T-cell (primary cell): ENCODE measurements at places on chromosomes 16 and 17.

DNA sequence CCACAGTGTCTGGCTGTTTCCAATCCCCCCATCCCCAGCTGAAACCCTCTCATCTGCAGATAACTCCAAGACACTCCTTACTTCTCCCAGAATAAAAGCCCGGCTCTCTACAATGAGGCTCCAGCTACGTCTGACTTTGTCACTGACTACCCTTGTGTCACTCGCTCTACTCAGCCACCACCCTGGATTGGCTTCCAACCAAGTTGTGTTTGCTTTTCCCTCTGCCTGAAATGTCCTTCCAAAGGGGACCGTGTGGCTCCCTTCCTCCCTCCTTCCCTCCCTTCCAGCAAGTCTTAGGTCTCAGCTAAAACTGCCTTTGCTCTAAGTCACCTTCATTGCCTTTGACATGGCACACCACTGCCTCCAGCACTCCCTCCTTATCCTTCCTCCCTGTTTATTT, 42.8 kb downstream of the CDH1 start:
- DNase-seq: no peak

GRCh38 chr17:74805591-74805991, 29.4 kb upstream of the NAT9 start:
- DNase-seq: no peak

DNA sequence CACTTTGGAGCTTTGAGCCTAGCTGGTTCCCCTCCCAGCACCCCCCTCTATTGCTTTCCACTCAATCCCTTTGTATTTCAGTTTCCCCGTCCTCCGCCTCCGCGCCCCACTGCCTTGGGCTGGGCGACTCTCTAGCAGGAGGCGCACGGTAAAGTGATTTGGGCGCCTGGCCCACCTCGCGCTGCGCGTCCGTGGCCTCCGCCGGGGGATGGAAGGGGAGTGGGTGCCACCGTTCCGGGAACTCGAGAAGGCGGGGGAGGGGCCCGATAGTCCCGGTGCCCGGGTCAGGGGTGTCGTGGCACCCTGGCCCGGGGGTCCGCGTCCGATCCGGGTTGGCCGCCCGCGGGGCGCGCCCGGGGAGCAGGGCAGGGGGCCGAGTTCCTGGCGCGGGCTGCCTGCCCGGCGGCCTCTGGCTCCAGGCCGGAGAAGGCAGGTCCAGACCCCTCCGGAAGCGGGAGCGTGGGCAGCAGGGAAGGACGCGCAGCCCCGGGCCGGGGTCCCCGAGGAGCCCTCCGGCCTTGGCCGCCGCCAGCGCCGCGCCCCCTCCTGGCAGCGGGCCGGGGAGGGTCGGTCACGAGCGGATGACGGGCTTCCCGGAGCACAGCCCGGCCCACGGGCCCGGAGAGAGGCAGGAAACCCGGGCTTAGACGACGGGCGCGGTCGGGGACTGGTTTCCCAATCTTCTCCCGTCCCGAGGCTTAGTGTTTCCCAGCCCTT, 15.8 kb downstream of the MEOX1 start:
- no peak for DNase-seq

DNA sequence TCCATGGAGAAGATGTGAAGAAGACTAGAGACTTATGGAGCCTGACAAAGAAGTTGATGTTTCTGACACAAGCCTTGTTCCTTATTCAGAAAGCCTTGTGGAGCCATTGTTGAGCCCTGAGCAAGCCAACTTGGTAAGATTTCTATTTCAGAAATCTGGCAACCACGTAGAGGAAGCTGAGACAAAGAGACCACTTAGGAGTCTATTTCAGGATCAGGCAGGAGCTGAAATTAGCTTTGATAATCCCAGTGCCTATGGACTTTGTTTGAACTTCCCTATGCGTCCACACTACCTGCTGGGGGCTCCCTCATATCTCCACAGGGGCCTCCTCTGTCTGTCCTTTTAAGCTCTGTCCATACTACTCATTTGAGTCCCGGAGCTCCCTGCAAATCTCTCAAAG, 540.0 kb upstream of the GOT2 start:
- no peak for DNase-seq

- no peak for DNase-seq
Observed at GRCh38 chr17:15267996-15268395, 2.9 kb upstream of the PMP22 start.

DNA sequence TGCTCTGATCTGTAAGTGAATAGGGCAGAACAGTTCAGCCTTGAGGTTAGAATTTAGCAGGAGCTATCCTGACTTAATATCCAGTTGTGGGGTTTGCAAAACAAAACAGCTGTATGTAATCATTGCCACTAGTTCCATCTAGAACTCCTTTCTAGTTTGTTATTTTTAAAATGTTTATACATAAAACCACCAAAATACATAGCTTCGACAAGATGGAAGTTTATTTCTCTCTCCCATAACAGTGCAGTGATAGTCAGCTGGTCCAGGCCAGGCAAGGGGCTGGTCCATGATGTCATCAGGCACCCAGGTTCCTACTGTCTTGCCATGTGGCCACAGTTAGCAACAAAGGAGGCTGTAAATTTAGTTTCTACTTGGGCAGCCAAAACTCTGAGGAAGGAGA, 10.5 kb upstream of the PLK1 start:
- DNase-seq: no peak

DNA sequence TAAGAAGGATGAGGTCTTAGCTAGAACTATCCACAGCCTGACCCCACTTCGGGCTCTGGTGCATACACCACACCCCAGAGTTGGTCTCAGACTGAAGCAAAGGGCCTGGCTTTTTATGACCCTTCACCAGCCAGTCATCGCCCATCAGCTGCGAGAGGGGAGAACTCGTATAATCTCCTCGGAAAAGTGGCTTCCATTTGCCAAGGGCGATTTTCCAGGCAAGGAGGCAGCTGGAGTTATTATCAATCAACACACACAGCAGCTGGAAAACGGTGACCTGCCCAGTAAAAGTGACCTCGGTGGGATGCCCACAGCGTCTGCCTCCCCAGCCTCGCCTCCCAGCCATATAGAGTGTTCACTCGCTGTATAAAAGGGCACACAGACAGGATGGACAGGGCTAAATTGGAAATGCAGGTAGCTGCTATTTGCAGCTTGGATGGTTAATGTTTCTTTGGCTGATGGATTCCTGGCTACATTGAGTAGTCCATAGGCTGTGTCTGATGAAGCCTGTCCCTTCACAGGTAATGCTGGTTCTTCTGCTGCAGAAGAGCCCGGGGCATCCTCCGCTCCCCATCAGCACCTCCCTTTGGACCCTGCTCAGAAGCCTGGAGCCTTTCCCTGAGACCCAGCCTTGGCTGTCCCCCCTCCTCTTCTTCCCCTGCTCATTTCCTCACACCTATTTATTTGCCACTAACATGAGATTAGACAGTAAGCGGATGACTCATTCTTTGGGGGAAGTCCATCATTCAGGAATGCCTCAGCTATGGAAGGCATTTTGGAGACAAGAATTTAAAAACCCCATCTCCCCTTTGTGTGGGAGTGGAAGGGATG, 45.7 kb downstream of the TMEM186 start:
- no peak for DNase-seq

GRCh38 chr16:71727551-71728324, 3.2 kb upstream of the PHLPP2 start:
- no peak for DNase-seq

DNA sequence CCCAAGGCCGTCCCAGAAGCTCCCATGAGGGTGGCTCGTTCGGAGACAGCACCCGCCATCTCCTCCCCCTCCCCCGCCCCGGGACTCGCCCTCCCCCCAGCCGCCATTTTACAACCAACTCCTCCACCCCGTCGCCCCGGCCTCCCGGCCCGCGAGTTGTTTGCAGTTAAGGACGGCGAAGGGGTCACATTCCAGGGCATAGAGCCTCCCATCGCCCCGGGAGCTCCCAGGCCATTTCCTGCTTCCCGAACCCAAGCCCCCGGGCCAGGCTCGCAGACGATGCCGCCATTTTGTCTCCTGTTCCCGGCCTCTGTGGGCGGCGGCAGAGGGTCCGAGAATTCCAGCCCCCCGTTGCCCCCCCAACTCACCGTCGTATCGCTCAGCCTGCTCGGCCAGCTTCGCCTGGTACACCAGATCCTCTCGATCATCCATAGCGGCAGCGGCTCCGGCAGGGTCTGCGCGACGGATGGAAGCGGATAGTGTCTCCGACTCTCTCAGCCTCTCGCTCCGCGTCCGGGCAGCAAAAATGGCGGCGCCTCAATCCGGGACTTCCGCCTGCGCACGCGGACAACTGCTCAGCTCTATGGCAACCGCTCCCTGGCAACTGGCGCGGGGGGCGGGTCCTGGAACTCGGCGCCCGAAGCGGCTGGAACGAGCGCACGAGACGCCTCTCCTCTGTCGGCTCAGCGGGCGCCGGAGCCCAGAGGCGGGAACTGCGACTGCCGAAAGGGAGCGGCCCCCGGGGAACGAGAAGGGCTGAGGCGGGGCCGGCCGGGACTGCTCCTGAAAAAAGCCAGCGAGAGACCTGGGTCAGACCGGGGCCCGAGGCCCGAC, at the start of gene YWHAE:
Gene YWHAE (minus strand): TSS at position 544 of the 834 bp plus-strand sequence. CDS start 112 bp downstream, at position 432.
- DNase-seq: peak; percentile 96

GRCh38 chr17:520447-521182, 168.0 kb upstream of the RPH3AL start:
- no peak for DNase-seq

- no peak for DNase-seq
Observed at GRCh38 chr16:78462288-78463208, 363.1 kb downstream of the WWOX start.

- DNase-seq: no peak
Observed at GRCh38 chr16:54253118-54253517, 33.5 kb downstream of the IRX3 start.

DNA sequence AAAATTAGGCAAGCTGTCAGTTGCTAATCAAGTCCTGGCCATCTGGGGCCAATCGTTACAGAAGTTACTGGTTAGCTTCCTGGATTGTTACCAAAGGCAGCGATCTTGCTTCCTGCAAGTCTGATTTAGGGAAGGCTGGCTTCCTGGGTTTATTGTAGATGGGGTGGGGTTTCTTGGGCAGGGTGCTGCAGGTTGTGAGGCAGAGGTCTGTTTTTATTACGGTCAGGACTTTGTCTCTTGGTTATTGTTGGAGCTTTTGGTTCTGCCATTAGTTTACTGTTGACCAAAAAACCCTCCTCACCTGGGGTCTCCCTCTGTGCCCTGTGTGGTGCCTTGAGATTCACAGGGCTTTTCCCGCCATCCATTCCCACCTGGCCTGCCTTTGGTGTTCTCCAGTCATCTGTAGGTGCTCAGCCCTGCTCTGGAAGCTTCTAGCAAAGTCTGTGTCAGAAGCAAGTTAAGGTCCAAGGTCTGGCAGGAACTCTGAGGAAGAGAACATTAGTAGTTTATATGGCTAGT, 36.9 kb downstream of the SLC47A1 start:
- no peak for DNase-seq

DNA sequence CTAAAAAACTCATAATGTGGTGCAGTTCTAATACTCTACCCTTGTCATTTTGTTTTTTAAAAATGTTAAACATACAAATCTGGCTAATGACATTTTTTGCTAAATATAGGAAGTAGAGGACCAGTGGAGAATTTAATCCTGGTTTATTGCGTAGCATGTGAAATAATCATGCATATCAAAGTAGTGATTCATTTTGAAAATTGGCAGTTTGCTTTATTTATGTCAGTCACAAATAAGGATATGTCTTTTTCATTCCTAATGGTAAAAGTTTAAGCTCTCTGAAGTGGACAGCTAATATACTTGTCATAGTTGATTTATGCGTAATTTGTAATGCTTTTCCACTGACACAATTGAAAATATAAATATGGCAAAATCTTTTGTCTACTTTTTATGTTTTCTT, 224.2 kb downstream of the BCAS3 start:
- no peak for DNase-seq

DNA sequence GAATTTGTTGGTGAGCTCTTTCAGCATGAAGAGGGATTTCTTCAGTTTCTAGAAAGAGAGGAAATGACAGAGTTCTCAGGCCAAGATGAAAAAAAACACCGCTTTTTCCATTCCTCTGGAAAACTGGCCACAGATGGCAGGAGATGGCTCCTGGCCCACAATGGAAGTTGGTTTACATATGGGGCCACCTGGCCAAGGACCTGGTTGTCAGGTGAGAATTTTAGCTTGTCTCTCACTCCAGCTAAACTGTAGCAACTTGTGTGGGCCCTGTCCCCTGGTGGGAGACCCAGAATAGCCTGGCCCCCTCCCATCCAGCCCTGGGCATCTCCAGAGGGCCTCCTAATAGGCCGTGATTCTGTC, 33.6 kb downstream of the LGALS9 start:
- no peak for DNase-seq

- DNase-seq: no peak
Observed at GRCh38 chr16:19292186-19292585, 6.7 kb downstream of the CLEC19A start.

DNA sequence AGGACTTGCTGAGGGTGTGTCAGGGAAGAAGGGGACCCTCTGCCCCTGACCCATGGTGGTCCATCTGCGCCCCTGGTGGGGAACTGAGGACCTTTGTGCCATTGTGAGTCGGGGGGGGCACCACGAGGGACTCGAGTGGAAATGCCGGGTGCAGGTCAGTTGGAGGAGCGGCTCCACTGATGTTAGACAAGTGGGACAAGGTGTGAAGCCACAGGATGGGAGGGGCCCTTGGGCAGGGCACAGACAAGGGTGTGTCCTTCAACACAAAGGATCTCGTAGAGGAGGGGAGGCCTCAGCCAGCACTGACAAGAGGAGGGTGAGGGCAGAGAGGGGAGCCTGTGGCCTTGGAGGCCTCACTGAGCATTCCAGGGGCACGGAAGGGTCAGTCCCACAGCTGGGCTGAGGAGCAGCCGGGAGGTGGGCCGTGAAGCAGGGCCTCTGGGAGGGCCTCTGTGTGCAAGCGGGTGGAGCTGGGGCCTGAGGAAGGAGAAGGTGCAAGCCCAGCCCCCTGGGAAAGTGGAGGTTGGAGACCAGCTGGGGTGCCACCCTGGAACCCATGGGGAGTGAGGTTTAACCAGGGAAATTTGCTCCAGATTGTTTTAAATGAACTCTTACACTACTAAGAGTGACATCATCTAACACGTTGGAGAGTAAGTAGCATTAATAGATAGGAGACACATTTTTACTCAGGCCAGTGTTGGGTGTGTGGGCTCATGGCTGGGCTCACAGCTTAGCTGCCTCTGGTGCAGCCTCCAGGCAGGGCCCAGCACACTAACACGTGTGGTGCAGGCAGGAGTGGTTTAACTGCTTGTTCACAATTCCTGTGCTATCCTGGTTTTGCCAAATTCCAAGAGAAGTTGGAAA, 27.9 kb downstream of the NARF start:
- no peak for DNase-seq

- DNase-seq: no peak
Observed at GRCh38 chr16:68473358-68474070, 25.2 kb upstream of the SMPD3 start.

DNA sequence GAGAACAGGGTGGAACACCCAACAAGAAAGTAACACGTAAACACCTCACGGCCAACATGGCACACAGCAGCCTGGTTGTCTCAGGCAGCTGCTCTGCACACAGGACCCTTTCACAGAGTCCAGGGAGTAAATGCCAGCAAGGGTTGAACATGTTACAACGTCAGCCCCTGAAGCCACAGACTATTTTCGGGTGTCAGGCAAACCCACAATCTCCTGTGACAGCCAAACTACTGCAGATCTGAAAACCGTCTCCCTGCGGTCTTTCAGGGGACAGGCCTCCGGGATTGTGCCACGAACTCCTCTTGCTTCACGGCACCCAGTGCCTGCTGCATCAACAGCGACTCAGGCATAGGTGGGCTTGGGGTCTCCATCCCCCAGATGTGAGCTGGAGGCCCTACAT, 127.7 kb downstream of the XYLT1 start:
- DNase-seq: peak; percentile 63

GRCh38 chr16:85188822-85189672, 76.8 kb upstream of the CIBAR2 start:
- DNase-seq: no peak

- no peak for DNase-seq
Observed at GRCh38 chr17:70879401-70879800, 710.1 kb downstream of the KCNJ2 start.

- no peak for DNase-seq
Observed at GRCh38 chr17:19644493-19645210, 3.9 kb upstream of the ALDH3A2 start.
